ENCODE measurements at places on chromosomes 7 and 10. TPM values are rescaled to one million over a fixed set of nuclear protein-coding genes. Genes with fewer than 3 reads are reported as not detected.

- DNase-seq = no peak
Measured at GRCh38 chr10:100104300-100104699, 22.6 kb upstream of the CPN1 start.

The UCMA gene
- not detected for total RNA-seq

- no peak for DNase-seq
Measured at GRCh38 chr7:38187794-38188440, 9.9 kb downstream of the STARD3NL start.

GRCh38 chr7:131346885-131347592 is 19.4 kb downstream of the MKLN1 start:
- no peak for DNase-seq

DNA sequence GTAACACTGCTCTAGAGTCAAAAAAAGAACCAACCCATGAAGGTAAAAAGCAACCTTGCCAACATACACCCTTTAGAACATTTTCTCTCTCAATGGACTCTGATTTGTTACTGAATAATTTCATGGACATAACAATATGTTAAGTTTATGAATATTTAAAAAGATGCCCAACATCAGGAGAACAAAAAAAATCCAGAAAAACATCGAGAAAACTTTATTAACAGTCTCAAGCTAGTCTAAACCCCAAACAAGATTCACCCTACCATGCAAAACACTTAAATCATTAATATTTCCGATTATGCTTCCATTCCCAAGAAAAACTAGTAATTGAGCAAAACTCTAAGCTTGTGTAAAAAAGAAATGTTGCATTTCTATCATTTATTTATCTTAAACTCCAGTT is 46.7 kb downstream of the OSBPL3 start:
- no peak for DNase-seq

The CACNB2 gene
- total RNA-seq = not detected

The MMRN2 gene
- total RNA-seq = 0.18 TPM

DNA sequence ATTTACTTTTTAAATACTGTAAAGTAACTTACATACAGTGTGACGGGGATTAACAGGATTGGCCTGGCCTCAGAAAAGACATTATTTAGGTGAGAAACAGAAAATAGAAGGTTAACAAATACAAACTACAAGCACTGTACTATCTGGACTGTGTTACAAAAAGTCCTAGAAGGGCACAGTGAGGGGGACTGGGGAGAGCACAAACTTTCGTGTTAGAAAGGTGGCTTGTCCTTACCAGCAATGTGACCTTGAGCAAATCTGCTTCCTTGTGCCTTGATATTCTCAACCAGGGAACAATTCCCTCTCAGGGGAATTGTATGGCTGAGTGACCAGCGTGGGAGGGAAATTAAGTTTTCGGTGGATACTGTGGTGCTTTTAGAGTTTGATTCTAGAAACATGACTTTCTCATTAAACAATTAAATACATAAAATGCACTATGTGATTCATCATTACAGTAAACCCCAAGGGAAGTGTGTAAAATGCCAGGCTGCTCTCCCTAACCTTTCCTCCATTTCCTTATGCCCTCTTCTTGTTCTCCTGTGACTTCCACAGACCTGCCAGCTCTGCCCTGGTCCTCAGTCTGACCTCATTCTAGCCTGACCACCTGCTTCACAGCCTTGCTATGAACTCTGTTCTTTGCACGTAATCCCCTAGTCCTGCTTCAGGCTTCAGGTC is 57.7 kb downstream of the OSBPL3 start:
- DNase-seq = no peak

DNA sequence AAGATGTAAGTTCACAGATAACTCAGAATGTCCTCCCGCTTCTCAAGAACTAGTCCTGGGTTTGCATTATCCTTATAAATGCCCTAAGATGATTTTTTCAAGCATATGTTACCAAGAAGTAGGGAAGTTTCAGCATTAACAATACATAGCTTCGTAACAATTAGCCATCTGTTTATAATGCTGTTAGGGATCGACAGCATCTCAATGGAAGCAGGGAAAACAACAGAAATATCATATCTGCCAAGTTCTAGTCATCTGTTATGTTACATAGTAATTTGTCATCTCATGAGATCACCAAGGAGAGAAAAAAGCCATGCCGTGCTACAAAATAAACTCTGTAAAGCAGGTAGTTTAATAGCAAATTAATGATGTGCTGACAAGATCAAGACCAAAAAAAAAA is 731.5 kb upstream of the C7orf33 start:
- no peak for DNase-seq

DNA sequence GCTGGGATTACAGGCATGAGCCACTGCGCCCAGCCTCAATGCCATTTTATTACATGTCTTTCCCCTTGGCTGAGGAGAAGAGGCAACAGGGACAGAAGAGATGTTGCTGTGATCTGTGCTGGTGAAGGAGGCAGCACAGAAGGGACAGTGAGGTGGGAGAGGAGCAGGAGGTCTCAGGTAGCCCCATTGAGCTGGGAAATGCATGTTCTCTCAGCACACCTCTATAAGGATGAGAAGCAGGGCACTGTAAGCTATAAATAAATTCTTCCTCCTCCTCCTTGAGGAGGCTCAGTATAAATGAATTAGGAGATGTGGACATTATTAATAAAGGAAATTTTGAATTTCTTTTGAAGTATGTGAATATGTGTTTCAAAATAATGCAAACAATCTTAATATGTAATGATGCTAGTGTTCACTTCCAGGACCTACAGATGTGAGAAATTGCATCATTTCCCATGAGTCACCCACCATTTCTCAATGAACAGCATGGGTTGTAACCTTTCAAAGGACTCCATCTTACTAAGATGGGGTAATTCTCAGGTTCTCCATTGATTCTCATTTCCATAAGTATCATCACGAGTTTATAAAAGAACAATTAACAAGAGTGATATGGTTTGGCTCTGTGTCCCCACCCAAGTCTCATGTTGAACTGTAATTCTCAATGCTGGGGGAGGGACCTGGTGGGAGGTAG is 88.9 kb upstream of the ODAD2 start:
- no peak for DNase-seq

DNA sequence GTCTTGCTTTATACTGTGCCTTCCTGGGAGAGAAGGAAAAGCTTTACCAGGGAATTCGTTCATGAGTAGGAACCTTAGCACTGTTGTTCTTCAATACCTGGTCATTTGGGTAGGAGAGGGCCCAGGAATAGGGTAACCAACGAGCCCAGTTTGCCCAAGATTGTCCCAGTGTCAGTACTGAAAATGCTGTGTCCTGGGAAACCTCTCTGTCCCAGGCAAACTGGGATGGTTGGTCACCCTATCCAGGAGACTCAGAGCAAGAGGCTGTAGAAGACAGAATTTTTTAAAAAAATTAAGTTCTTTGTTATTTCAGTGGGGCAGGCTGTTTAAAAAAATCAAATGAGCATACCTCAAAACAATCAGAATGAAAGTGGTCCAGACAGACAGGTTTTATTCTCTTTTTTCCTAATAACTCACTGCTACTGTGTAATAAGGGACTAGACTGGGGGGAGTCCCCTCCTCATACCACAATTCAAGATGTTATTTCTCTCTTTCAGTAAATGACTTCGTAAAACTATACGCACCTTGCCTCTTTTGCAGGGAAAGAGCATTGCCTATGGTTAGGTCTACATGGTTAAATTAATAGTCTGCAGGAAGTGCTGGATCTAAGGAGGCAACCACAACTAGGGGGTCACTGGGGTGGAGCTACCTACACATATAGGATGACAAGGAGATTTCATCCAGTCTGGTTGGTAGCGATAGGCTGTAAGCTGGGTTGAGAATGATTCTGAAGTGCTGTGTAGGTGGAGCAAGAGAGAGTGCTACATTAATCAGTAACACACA is 41.1 kb upstream of the FAM133B start:
- DNase-seq = no peak

- no peak for DNase-seq
Measured at GRCh38 chr7:70566671-70567070, 565.3 kb upstream of the GALNT17 start.

The OR2A12 gene
- total RNA-seq = not detected

- no peak for DNase-seq
Measured at GRCh38 chr7:157855452-157856213, 518.8 kb downstream of the DNAJB6 start.
